H9 (cell line): ENCODE measurements at places on chromosomes 6 and 20. TPM values are rescaled to one million over a fixed set of nuclear protein-coding genes. Genes with fewer than 3 reads are reported as not detected.
A peak's percentile ranks its signal among the peaks of the same experiment; 100 is the strongest.

GRCh38 chr20:3560578-3560977 lies 89.8 kb downstream of the ATRN start:
- no peaks in the 10 kb centered on the region for H3K27me3 ChIP-seq
- DNase-seq, result no peak
- H3K4me3 ChIP-seq, result no peak overlapping the region
- H3K36me3 ChIP-seq, result no peaks in the 10 kb centered on the region

DNA sequence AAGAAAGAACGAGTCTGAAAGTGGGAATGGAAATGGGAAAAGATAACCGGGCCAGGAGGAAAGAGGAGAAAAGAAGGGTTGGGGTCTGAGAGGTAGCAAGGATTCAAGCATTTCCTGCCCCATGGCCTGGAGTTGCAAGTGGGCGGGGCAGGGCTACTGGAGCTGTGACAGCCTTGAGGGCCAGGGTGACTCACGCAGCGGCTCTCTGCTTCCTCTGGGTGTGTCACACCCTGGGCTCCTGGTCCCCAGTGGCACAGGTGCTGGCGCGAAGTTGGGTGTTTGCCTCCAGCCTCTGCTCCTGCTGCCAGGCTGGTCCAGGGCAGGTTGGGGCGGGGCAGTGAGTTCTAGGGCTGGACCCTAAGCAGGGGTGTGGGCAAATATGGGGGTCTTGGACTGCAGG lies 3.3 kb upstream of the ULBP3 start:
- no peaks in the 10 kb centered on the region; the same call in 1 of the 2 replicates for H3K4me1 ChIP-seq
- H3K27ac ChIP-seq, result no peak overlapping the region
- no peaks in the 10 kb centered on the region; the same call in 1 of the 2 replicates for H3K27me3 ChIP-seq
- peak; percentile 87 for DNase-seq
- no peaks in the 10 kb centered on the region for H3K36me3 ChIP-seq

- no peaks in the 10 kb centered on the region for H3K27me3 ChIP-seq
- peaks cover 7% of the 10 kb centered on the region for H3K4me1 ChIP-seq
- H3K4me3 ChIP-seq, result no peak overlapping the region
- DNase-seq, result no peak
- H3K27ac ChIP-seq, result no peak overlapping the region
Observed at GRCh38 chr6:98648211-98648914, 186.0 kb upstream of the POU3F2 start.

DNA sequence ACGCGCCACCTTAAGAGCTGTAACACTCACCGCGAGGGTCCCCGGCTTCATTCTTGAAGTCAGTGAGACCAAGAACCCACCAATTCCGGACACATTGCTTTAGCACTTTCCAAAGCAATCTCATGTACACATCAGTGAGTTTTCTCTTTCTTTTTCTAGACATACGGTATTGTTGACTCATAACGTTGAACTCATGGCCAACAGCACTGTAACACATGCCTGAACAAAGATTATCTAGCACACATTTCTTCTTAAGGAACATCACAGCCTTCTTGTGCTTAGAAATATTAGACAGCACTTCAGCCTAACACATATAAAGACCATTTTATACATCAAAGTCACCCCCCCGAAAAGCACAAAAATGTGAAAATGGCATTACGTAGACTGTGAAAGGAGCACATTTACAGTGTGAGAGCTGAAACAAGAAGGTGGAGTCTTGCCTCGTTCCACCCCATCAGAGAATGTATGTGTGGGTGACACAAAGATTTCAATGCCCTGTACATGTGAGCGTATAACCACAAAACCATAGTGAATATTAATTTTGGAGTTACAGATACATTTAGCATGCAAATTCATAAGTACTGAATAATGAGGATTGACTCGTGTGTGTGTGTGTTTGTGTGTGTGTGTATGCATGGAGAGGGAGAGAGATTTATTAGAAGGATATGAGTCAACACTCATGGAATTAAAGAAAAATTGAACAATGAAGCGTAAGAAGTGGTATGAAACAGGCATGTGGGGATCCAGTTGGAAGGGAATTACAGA lies 134.1 kb downstream of the FAM83B start:
- H3K4me3 ChIP-seq, result no peak overlapping the region
- no peaks in the 10 kb centered on the region for H3K4me1 ChIP-seq
- DNase-seq, result no peak
- no peaks in the 10 kb centered on the region for H3K27me3 ChIP-seq
- H3K36me3 ChIP-seq, result no peaks in the 10 kb centered on the region
- no peak overlapping the region for H3K27ac ChIP-seq

DNA sequence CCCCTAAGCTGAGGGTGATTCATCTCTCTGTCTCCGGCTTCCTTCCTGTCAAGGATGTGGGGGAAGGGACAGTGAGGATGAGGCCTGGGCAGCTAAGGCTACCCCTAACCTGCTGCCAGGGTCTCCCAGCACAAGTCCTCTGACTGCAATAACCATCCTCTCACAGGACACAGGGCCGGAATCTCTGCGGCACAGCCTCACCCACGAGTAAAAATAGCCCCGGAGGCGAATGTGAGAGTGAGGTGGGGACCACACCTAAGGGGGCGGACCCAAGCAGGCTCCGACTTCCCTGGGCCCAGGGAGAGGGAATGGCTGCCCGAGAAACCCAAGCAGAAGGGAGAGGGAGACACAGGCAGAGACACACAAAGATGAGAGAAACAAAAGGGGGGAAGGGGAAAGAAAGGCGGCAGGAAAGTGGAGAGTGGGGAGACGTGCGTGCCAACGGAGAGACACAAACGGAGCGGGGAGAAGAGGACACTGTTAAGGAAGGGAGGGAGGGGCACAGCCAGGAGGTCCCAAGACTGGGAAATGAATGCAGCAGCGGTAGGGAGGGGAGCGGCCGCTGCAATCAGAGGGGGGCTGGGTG lies 1.4 kb downstream of the CLIC1 start:
- peaks cover 41% of the 10 kb centered on the region for H3K36me3 ChIP-seq
- H3K4me1 ChIP-seq, result peaks cover 16% of the 10 kb centered on the region
- H3K27ac ChIP-seq, result no peak overlapping the region
- peak overlapping the region; percentile 91 for H3K4me3 ChIP-seq
- no peaks in the 10 kb centered on the region for H3K27me3 ChIP-seq

DNA sequence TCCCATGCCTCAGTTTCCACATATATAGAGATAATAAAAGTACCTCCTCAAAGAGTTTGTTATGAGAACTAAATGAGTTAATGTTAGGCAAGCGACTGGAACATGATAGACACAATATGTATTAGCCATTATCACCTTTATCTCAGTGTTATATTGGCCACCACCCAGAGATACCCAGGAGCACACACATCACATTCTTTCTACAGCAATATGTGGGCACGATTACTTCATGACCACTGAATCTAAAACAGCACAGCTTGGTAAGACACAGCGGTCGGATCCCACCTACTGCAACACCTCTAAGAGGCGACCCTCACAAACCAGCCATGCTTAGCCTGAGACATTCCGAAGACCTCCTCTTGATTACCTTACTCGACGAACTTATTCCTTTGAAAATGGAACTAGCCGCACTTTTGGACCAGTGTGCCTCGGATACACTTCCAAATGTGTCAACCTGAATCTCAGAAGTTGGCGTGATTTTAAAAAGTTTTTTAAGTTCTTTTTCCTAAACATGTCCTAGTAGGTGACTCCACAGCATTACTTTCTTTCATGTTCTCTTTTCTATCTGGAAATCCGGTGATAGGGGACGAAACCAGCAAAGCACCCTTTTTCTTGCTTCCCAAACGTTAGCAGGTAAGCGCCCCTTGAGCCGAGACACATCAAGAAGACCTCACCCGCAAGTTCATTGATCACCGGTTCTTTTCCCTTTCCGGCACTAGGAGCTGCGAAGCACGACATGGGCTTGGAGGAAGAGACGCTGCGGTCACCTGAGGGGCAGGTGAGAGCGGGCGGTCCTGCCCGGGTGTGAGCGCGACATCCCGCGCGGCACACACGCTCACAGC lies 923 bp downstream of the GMDS start:
- peaks cover 8% of the 10 kb centered on the region for H3K4me1 ChIP-seq
- H3K27ac ChIP-seq, result no peak overlapping the region
- H3K4me3 ChIP-seq, result peak overlapping the region; percentile 96
- no peaks in the 10 kb centered on the region for H3K36me3 ChIP-seq

GRCh38 chr6:75334266-75335040 lies 49.9 kb upstream of the TMEM30A start:
- peak overlapping the region; percentile 68 for H3K4me3 ChIP-seq
- peak overlapping the region; percentile 100 for H3K27ac ChIP-seq
- H3K36me3 ChIP-seq, result peaks cover 5% of the 10 kb centered on the region
- no peaks in the 10 kb centered on the region for H3K27me3 ChIP-seq
- peaks cover 14% of the 10 kb centered on the region; the same call in 1 of the 2 replicates for H3K4me1 ChIP-seq

- H3K27me3 ChIP-seq, result no peaks in the 10 kb centered on the region
- no peaks in the 10 kb centered on the region for H3K4me1 ChIP-seq
- H3K36me3 ChIP-seq, result no peaks in the 10 kb centered on the region
- no peak overlapping the region for H3K27ac ChIP-seq
- no peak for DNase-seq
Observed at GRCh38 chr6:14066782-14067406, 50.7 kb upstream of the CD83 start.

DNA sequence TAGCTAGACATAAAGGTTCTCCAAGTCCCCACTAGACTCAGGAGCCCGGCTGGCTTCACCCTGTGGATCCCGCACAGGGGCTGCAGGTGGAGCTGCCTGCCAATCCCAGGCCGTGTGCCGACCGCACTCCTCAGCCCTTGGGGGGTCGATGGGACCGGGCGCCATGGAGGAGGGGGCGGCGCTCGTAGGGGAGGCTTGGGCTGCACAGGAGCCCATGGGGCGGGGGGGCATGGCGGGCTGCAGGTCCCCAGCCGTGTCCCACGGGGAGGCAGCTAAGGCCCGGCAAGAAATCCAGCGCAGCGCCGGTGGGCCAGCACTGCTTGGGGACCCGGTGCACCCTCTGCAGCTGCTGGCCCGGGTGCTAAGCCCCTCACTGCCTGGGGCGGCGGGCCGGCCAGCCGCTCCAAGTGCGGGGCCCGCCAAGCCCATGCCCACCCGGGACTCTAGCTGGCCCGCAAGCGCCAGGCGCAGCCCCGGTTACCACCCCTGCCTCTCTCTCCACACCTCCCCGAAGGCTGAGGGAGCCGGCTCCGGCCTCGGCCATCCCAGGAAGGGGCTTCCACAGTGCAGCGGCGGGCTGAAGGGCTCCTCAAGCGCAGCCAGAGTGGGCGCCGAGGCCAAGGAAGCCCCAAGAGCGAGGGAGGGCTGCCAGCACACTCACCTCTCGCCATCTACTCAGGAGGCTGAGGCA lies 26.5 kb upstream of the ID1 start:
- H3K36me3 ChIP-seq, result peaks cover 7% of the 10 kb centered on the region
- no peaks in the 10 kb centered on the region for H3K27me3 ChIP-seq
- peak; percentile 70 for DNase-seq
- no peak overlapping the region for H3K27ac ChIP-seq
- no peak overlapping the region for H3K4me3 ChIP-seq

DNA sequence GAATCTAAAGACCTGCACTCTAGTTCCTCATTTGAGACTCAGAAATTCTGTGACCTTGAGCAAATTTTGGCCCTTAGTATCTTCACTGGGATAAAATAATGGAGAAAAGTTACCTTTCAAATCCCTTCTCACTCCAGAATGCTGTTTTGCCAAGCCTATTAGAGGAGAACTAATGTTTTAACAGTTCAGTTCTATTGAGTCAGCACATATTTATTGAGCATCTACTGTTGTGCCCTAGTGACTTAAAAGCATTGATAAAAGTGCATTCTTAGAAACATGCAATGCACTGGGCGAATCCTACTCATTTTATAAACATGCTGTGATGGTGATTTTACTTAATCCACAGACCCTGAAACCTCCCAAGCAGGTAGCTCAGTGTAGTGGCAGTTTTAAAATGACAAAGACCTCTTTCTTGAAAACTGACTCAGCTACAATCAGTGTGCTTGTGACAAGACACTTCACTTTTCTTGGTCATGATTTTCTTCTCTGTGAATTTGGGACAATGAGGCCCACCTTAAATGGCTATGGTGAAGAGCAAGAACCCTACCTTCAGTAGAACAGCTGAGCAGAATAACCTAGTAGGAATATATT lies 312.0 kb downstream of the ALDH8A1 start:
- H3K4me3 ChIP-seq, result no peak overlapping the region
- no peaks in the 10 kb centered on the region for H3K27me3 ChIP-seq
- H3K36me3 ChIP-seq, result peaks cover 2% of the 10 kb centered on the region; the same call in 1 of the 3 replicates
- DNase-seq, result no peak
- H3K4me1 ChIP-seq, result 0 out of 2 replicates have a peak, but pooled peaks cover 6% of the 10 kb centered on the region

- H3K27me3 ChIP-seq, result no peaks in the 10 kb centered on the region
- peaks cover 17% of the 10 kb centered on the region for H3K36me3 ChIP-seq
- H3K4me1 ChIP-seq, result no peaks in the 10 kb centered on the region
- no peak overlapping the region for H3K27ac ChIP-seq
- no peak for DNase-seq
- H3K4me3 ChIP-seq, result no peak overlapping the region
Observed at GRCh38 chr20:37364013-37364926, 18.3 kb downstream of the SRC start.

GRCh38 chr6:10692965-10693538 lies 1.4 kb downstream of the C6orf52 start:
- peaks cover 9% of the 10 kb centered on the region for H3K36me3 ChIP-seq
- peaks cover 4% of the 10 kb centered on the region; the same call in 1 of the 2 replicates for H3K4me1 ChIP-seq

DNA sequence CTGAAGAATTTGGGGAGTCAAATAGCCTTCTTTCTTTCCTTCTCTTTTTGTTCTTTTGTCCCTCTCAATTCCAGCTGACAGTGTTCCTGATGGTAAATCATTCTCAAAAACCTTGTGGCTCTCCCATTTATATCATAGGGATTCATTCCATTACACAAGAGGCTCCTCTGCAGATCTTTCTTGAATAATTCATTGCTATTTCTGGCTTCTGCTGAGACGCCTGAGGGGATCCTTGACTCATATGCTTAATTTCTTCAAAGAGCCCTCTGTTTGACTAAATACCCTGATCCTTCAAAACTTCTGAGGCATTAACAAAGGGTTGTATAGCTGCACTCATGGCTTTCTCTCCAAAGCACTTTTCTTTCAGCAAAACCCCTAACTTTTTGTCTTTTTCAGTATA lies 289.3 kb downstream of the FARS2 start:
- DNase-seq, result no peak
- no peaks in the 10 kb centered on the region; the same call in 1 of the 2 replicates for H3K4me1 ChIP-seq
- H3K4me3 ChIP-seq, result no peak overlapping the region
- no peak overlapping the region for H3K27ac ChIP-seq
- H3K36me3 ChIP-seq, result peaks cover 20% of the 10 kb centered on the region
- H3K27me3 ChIP-seq, result no peaks in the 10 kb centered on the region

DNA sequence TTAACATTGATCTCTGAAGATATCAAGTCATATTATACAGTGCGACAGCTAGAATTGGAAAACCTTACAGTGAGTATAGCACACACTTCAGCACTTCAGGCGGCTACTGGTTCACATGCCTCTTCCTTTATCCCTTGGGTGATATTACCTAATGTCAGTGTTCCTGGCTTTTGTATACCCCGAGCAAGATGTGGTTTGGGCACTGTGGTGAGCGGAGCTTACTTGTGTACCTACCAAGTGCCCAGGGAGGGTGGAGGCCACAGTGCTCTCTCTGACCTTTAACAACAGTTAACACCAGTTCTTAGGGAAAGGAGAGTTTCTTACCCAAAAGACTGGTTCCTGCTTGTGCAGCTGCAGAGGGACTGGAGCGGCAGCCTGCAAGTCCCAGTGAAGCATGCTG lies 64.4 kb downstream of the PTPN1 start:
- H3K36me3 ChIP-seq, result peaks cover 45% of the 10 kb centered on the region
- H3K27ac ChIP-seq, result no peak overlapping the region
- no peaks in the 10 kb centered on the region for H3K27me3 ChIP-seq
- no peak for DNase-seq

GRCh38 chr6:26342106-26343004 lies 22.6 kb upstream of the BTN3A2 start:
- no peaks in the 10 kb centered on the region for H3K27me3 ChIP-seq
- H3K27ac ChIP-seq, result no peak overlapping the region
- DNase-seq, result peak; percentile 56
- H3K4me3 ChIP-seq, result peak overlapping the region; percentile 97
- peaks cover 2% of the 10 kb centered on the region; the same call in 1 of the 2 replicates for H3K4me1 ChIP-seq

Gene ADGRF4
- total RNA-seq, result not detected in 2 replicates

Gene POU5F1
- 2,134 TPM in 2 replicates for total RNA-seq

Gene BTN3A1
- 2.5 and 3.1 TPM in 2 replicates for total RNA-seq

Gene FIG4
- 23.1 and 23.5 TPM in 2 replicates for total RNA-seq

Gene EBF4
- total RNA-seq, result 3.9 and 4.3 TPM in 2 replicates

Gene KIAA1755
- total RNA-seq, result 0.17 and 0.18 TPM in 2 replicates

Gene ZNF311
- total RNA-seq, result 0.57 and 0.68 TPM in 2 replicates
